ENCODE measurements at places on chromosomes 4 and X. TPM values are rescaled to one million over a fixed set of nuclear protein-coding genes. Genes with fewer than 3 reads are reported as not detected.

Gene MAML3
- 25.8 TPM for total RNA-seq

Gene PGRMC1
- total RNA-seq, result 109 TPM

Gene ARHGAP6
- total RNA-seq, result 0.48 TPM

Gene APELA
- 24.2 TPM for total RNA-seq

Gene PDE6B
- total RNA-seq, result 12.4 TPM

Gene SPOCK3
- total RNA-seq, result 21.5 TPM

Gene PRKG2
- 1.1 TPM for total RNA-seq

Gene CLNK
- not detected for total RNA-seq

Gene KIF4A
- total RNA-seq, result 47.5 TPM

Gene TACC3
- total RNA-seq, result 108 TPM

Gene MAP7D2
- 1.9 TPM for total RNA-seq

Gene FAM114A1
- total RNA-seq, result 19.3 TPM

Gene PDCL2
- not detected for total RNA-seq

Gene POLN
- total RNA-seq, result 0.92 TPM
